Urothelium cell line (cell line): ENCODE measurements at places on chromosomes 3 and 15.
A peak's percentile ranks its signal among the peaks of the same experiment; 100 is the strongest.

DNA sequence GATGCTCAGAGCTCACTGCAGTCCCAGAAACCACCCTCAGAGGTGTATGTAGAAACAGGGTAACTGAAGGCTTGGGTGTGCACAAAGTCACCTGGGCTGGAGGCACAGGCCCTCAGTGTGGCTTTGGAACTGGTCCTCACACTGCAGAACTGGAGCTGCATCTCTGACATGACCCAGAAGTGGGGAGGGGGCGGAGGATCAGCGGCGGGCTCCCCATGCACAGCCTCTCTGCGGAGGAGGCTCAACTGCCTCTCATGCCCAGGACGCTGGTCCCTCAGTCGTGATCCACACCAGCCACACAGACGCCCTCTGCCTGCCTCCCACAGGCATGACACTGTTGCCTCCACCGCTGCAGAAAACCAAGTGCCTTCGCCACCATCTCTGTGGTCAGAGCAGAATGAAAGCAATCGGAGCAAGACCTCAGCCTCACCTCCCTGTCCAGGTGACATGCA is 73.7 kb downstream of the TM2D3 start:
- DNase-seq = no peak

- DNase-seq = no peak
Measured at GRCh38 chr3:113773381-113773780, 26.5 kb downstream of the ATP6V1A start.

GRCh38 chr3:115899535-115899934 is 276.2 kb downstream of the GAP43 start:
- DNase-seq = no peak

DNA sequence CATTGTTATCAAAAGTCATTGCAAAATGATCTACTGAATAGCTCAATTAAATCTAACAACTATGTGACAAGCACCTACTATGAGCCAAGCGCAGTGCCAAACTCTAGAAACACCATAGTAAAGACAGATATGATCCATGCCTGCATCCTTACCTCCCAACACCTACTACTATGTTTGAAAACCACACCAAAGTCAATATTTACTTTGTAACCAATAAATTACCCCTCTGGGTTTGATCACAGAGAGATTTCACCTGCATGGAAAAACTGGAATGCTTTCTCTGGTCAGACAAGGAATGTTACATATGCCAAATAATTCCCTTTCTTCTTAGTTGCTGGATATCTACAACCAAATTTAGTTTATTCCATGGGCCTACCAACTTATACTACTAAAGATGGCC is 422.2 kb downstream of the FHIT start:
- DNase-seq = no peak

DNA sequence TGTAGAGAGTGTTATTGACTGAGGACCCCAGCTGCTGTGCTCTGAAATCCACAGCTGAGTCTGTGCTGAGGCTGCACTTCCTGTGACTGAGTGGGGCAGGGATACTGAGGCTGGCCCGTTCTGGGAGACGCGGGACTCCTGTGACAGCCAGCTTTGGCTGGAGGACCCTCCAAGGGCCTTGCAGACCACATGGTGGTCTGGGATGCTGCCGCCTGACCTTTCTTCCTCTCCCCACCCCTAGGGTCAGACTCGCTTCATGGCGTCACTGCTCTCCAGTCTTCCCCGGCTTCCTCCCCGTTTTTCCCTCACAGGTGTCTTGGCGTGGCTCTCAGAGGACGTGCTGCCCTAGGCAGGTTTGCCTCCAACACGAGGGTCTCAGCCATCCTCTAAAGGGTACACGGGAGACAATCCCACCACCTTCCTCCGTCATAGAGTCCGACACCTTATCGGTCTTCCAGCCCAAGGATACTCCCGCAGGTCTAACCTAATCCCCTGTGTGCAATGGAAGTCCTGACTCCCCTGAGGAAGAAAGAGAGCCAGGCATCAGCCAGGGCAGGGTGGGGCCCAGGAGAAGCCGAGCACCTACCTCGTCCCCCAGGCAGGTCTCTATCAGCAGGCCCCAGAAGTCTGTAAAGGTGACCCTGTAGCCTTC is 19.9 kb upstream of the EHD4 start:
- no peak for DNase-seq

DNA sequence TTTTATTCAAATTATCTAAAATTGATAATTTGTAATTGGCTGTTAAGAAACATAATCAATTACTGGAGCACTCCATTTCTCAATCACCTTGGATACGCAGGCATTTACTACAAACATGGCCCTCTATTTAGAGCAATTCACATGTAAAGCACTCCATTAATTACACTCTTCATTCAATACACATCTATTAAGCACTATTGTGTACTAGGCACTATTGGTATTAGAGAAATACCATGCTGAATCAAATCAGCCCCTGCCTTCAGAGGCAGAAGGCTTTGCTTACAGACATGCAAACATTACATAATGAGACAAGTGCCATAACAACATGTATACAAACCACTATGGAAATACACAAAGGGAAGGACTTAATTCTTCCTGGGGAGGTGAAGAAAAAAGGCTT is 69.1 kb downstream of the PEAK1 start:
- DNase-seq = no peak

- DNase-seq = peak; percentile 44
Measured at GRCh38 chr3:122890077-122890719, 95.3 kb downstream of the SLC49A4 start.

DNA sequence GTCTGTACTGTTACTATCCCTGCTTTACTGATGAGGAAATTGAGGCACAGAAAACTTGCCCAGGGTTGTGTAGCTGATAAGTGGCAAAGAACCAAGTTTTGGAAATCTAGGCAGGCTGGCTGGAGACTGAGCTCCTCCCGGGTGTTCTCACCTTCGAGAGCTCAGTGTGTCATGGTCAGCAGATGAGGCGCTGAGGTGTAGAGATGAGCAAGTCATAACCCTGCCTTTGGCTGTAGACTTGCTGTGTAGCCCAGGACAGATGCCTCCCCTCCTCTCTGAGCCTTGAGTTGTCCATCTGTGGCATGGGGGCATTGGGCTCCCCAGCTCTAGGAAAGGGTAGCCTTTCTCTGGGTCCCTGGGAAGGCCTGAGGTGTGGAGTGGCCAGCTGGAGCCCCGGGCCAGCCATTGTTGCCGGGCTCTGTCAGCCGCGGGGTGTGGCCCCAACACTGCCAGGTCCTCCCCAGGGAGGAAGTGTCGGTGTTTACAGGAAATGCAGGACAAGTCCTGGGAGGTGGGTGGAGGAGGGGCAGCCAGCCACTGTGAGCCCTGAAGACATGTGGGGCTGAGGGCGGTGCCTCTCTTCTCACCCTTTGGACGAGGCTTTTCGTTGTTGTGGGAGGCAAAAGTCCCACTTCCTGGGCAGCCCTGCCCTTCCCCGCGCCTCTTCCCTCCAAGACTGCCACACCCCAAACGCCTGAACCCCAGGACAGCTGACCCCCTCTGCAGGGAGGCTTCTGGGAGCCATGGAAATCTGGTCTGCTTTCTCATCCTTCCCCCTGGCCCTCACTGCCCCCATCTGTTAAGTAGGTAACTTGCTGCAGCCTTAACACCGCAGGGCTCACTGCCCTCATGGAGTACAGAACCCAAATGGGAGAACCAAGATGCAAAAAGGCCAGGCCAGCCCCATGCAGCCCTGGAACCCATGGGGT is 29.1 kb downstream of the FGD5 start:
- peak; percentile 59 for DNase-seq

GRCh38 chr3:14532691-14533456 is 7.3 kb downstream of the GRIP2 start:
- DNase-seq = no peak

GRCh38 chr3:127404221-127405009 is 116.6 kb upstream of the PRR20G start:
- no peak for DNase-seq

DNA sequence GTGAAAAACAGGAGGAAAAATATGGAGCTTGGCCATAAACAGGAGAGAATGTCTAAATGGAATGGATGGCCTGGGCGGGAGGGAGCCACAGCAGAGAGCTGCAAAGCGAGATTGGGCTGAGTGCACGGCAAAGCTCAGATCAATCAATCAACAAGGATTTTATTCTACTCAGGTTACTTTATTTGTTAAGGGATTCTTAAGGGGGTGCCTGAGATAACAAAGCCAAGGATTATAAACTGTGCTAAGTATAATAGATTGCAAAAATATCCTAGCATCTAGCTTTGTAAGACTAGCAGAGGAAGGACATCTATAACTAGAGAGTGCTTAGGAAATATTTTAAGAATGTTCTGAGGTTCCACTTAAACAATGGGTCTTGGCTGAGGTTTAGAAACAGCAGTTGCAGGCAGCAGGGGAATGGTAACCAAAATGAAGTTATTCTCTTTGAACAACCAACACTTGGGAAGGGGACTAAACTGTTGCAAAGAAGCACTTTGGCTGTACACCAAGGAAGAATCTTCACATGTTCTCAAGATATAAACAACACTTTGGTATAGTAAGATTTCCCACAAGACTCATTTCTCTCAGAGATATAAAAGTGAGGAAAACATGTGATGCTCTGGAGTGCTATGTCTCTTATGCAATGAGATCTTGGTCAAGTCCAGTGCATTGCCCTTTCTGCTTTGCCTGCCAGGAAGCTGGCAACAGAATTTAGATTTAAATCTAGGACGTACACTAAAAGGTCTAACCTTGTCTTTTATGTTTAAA is 35.5 kb downstream of the TMEM212 start:
- no peak for DNase-seq

DNA sequence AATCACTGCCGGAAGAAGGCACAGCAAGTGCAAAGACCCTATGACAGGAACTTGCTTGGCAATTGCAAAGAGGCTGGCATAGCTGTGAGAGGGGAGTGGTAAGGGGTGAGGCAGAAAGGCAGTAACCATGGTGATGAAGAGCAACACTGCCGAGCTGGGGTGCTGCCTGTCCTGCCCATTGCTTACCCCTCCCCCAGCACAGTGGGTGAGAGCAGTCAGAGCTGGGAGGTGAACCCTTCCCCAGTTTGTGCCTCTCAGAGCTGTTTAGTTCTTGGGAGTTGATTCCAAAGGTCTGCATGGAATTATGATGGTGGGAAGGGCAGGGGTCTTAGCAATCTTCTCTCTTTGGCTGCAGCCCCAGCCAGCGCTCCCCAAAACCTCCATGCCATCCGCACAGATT is 8.8 kb downstream of the TYRO3 start:
- DNase-seq = no peak
